ENCODE measurements at places on chromosomes 6 and 20. TPM values are rescaled to one million over a fixed set of nuclear protein-coding genes. Genes with fewer than 3 reads are reported as not detected.

OPN5 gene
- total RNA-seq = not detected

ETV7 gene
- 1.3 TPM for total RNA-seq

PRSS16 gene
- not detected for total RNA-seq

MAS1 gene
- 0.51 TPM for total RNA-seq

PAK5 gene
- not detected for total RNA-seq

DNA sequence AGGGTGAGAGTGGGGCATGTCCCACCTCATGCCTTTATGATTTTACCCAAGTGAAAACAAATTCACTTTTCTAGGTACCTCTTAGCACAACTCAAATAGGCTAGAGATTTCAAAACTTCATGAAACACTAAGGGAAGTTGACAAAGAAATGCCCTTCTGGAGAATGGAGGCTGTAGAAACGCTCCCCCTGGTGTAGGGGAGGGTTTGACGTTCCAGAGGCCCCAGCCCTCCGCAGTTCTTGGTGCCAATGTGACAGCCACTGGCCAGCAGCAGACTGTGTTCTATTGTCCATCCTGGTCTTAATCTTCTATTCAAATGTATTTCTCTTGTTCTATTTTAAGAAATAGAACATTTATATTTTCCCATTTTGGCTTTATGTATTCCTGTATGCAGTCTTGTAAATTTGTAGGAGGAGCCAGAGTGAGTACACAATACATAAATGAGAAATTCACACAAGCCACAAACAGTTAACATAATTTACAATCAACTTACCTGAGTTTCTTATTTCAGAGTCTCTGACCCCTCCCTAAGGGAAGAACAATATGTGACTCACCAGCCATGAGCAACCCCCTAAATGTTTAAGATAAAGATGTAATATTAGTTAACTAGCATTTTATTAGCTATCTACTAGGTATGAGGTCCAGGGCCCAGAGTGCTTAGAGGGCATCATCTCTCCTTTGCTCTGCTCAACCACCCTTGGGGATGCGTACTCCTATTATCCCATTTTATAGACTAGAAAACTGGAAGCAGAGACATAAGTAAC lies 8.8 kb upstream of the MUC21 start:
- no peak for DNase-seq

DNA sequence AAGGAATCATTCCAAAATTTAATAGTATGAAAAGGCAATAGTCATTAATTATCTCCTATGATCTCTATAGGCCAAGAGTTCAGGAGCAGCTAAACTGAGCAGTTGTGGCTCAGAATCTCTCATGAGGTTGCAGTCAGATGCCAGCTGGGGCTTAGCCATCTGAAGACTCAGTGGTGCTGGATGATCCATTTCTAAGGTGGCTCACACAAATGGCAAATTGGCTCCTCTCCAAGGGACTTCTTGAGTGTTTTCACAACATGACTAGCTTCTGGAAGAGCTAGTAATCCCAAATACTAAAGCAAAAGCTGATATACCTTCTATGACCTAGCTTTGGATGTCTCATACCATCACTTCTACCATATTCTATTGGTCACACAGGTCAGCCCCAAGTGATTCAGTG lies 104.2 kb downstream of the HAO1 start:
- no peak for DNase-seq

- no peak for DNase-seq
Observed at GRCh38 chr6:38212579-38212978, 393.1 kb downstream of the ZFAND3 start.

- DNase-seq = no peak
Observed at GRCh38 chr6:111175109-111175508, 87.8 kb downstream of the SLC16A10 start.

DNA sequence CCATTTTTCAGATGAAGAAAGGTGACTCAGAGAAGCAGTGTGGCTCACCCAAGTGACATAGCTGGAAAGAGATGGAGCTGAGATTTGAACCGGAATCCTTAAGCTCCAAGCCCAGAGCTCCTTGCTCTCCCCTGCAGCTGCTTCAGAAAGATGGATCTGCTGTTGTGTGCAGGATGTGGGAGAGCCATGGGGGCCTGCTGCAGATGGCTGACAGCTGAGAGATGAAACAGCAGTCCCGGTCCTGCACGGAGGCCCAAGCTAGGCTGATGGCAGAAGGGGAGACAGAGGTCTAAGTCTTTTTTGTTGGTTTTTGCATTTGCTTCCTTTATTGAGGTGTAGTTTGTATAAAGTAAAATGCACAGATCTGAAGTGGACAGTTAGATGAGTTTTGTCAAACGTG lies 69.8 kb upstream of the FOXP4 start:
- no peak for DNase-seq

- DNase-seq = no peak
Observed at GRCh38 chr6:132058975-132059374, 107.8 kb upstream of the CCN2 start.

- no peak for DNase-seq
Observed at GRCh38 chr6:106537662-106538061, 91.6 kb downstream of the RTN4IP1 start.

DNA sequence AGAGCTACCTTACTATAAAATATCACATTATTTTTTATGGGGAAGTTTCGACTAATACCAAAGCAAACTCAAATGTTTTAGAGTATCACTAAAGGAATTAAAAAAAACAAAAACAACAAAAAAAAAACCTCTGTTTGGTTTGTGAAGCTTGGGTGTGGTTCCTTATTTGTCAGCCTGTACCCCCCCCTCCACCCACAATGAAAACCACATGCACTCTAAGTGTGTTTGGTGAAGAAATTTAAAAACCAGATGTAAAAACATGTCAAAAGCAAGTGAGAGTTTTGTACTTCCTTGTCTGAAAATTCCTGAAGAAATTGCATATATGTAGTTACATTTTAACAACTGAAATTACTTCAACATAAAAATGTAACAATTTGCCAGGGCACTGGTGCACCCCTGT lies 3.1 kb downstream of the STK38 start:
- no peak for DNase-seq

GRCh38 chr6:138007014-138007472 lies 100.2 kb downstream of the PERP start:
- no peak for DNase-seq

- no peak for DNase-seq
Observed at GRCh38 chr20:25586877-25587276, 1.5 kb upstream of the NINL start.

- DNase-seq = no peak
Observed at GRCh38 chr6:87828044-87828443, 126.0 kb upstream of the AKIRIN2 start.

DNA sequence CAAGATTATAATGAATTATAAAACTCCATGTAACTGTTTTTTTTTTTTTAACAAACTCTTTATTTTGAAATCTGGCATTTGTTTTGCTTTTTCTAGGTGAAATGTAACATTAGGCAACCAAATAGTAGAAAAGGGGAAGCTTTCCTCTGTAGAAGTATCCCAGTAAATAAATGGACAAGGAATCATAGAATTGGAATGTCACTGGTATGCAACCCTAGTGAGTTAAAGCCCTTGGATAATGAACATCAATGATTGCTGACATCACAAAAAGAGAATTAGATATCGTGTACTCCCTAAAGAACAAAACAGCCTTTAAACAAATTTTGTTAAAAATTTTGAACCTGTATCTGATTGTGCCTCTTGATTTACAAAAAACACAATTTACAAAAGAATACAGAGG lies 93.9 kb upstream of the OGFRL1 start:
- DNase-seq = no peak

- no peak for DNase-seq
Observed at GRCh38 chr6:149323925-149324324, 6.4 kb downstream of the TAB2 start.

DNA sequence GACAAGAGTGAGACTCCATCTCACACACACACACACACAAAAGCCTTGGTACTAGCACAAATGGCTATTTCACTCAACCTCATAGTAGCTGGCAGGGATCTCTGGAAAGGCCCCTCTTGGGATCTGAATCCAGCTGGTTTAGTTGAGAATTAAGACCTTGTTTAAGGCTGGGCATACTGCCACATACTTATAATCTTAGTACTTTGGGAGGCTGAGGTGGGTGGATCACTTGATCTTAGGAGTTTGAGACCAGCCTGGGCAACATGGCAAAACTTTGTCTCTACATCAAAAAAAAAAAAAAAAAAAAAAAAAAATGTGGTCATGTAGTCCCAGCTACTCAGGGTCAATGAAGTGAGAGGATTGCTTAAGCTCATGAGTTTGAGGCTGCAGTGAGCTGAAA lies 628.3 kb downstream of the MMUT start:
- no peak for DNase-seq

GRCh38 chr6:40912158-40912946 lies 126.7 kb downstream of the UNC5CL start:
- DNase-seq = no peak

GRCh38 chr20:2930538-2930937 lies 57.3 kb downstream of the PTPRA start:
- DNase-seq = no peak

DNA sequence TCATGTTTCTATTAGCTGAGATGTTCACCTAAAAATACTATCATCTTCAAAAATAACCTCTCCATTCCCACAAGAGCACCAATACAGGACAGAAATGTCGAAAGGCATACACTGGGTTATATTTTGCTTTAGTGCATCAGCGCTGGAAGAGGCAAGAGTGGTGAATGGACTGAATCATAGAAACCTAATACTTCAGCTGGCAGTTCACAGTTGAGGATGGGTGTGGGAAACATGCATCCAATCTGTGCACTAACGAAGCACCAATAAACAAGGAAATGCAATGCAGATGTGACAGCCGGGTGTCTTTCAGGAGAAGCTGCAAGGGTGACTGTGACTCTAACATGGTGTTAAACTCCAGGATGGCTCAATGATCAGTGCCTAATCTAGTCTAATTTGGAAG lies 365.8 kb downstream of the ESR1 start:
- no peak for DNase-seq

- peak; percentile 76 for DNase-seq
Observed at GRCh38 chr6:14804785-14805210, 441.1 kb upstream of the JARID2 start.

DNA sequence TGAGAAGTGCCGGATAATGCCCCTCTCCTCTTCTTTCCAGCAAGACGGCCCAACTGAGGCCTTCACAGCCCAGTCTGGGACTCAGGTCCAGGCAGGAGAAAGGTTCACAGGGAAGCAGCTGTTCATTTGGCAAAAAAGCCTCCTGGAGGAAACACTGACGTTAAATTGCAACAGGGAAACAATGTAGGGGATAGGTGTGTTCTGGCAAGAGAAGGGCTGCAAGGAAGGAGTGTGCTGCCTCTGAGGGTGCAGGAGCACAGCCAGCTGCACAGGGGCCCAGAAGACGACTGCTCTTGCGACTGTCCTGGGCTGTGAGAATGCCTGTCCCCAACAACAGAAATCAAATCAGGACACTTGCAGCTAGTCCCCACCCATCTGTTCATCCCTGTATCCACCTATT lies 70.6 kb upstream of the PMEPA1 start:
- DNase-seq = no peak

DNA sequence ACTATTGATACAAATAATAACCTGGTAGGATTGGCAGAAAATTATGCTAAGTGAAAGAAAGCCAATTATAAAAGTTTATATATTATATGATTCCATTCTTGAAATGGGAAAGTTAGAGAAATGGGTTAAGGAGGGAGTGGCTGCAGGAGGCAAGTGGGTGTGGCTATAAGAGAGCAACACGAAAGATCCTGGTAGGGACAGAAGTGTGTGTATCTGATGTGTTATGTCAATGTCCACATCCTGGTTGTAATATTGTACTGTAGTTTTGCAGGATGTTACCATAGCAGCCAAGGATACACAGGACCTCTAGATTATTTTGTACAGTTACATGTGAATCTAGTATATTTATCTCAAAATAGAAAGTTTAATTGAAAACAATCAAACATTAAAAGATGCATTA lies 46.8 kb downstream of the SNX5 start:
- no peak for DNase-seq
